ENCODE measurements at places on chromosomes 6 and 20. TPM values are rescaled to one million over a fixed set of nuclear protein-coding genes. Genes with fewer than 3 reads are reported as not detected.

The OPRM1 gene
- not detected for total RNA-seq

DNA sequence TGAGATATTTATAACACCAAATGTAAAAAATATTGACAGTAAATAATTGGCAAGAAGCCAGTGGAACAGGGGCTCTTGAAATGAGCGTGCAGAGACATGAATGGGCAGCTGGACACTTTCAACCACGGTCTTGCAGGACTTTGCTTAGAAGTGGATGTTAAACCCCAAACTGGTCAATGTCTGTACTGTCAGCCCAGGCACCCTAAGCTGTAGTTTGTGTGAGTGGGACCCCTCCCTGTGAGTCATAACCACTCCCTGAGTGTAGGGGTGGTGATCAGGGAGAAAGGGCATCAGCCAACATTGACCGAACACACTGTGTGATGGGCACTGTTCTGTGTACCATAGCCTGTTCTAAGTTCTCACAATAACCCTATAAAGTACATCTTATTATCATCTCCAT lies 108.6 kb downstream of the FIG4 start:
- DNase-seq = no peak

- no peak for DNase-seq
These were observed 62.2 kb upstream of the PLEKHG1 start for GRCh38 chr6:150537491-150537890.

GRCh38 chr6:155079985-155080452 lies 84.9 kb downstream of the TIAM2 start:
- no peak for DNase-seq

GRCh38 chr20:63349516-63349895 lies 11.6 kb downstream of the CHRNA4 start:
- DNase-seq = no peak

- DNase-seq = no peak
These were observed 195.5 kb downstream of the JARID2 start for GRCh38 chr6:15441215-15441868.

DNA sequence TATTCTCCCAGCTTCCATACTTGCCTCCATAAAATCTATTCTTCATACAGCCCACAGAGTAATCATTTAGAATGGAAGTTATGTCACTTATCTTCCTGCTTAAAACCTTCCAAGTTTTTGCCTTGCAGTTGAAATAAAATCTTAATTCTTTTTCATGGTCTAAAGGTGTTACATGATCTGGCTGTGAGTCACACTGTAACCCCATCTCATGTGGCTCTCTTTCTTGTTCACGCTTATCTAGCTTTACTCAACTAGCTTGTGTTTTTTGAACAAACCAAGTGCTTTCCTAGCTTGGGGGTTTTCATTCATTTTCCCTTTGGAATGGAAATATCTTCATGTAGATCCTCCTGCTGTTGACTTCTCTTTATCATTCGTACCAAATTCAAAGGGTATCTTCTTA lies 23.6 kb upstream of the THEMIS start:
- no peak for DNase-seq

The CLDN20 gene
- not detected for total RNA-seq

- DNase-seq = no peak
These were observed 327.6 kb upstream of the HTR1E start for GRCh38 chr6:86609549-86610388.

The ENPP1 gene
- total RNA-seq = 8.6 TPM

The LY6G6C gene
- total RNA-seq = not detected

GRCh38 chr20:63978319-63979228 lies 868 bp downstream of the SAMD10 start:
- no peak for DNase-seq

DNA sequence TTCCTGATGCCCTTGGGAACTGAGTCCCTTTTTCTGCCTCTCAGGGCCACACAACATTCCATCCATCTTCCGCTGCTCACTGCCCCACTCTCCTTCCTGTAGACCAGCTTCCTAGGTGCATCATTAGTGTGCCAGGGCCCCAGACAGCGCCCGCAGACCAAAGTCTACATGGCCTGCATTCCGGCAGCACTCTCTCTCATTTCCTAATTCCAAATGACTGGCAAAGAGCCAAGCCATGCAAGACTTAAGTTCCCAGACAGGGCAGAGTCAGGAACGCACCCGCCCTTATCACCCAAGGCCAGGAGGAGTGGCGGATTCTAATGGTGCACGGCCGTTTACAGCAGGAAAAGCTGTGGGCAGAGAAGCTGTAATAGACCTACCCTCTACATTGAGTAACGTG lies 159.8 kb upstream of the ARID1B start:
- DNase-seq = no peak

GRCh38 chr6:41522780-41523548 lies 23.2 kb upstream of the FOXP4 start:
- DNase-seq = no peak

The TAGAP gene
- total RNA-seq = not detected

The ELOVL4 gene
- total RNA-seq = 6.1 TPM

DNA sequence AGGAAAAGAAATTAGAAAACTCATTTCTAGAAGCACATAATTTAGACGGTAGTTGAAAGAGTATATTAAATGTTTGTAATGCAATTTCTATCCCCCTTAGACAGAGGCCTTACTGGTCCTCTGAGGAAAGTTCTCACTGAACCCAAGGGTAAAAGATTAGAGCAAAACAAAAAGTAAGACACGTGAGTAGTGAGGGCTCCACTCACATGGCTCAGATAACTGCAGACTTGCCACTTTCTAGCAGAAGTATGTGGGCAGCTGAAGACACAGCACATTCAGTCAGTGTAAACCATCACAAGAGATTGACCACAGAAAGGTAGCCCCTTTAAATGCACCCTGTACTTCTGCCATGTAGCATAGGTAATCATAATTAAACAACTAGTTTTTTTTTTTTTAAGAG lies 193.8 kb downstream of the BTBD9 start:
- no peak for DNase-seq

The STMND1 gene
- total RNA-seq = not detected

The DSP gene
- total RNA-seq = 471 TPM

The PLN gene
- total RNA-seq = not detected

The RAB22A gene
- total RNA-seq = 26.4 TPM

GRCh38 chr6:38169977-38170526 lies 350.5 kb downstream of the ZFAND3 start:
- DNase-seq = peak; percentile 88

- no peak for DNase-seq
These were observed 562.3 kb downstream of the DHX35 start for GRCh38 chr20:39524371-39524911.

GRCh38 chr6:73702444-73702843 lies 6.4 kb downstream of the CD109 start:
- no peak for DNase-seq

The GFRAL gene
- not detected for total RNA-seq

- DNase-seq = no peak
These were observed 5.9 kb downstream of the TP53INP2 start for GRCh38 chr20:34709831-34710567.

- DNase-seq = no peak
These were observed 26.0 kb downstream of the HDDC2 start for GRCh38 chr6:125275779-125276178.

GRCh38 chr6:136425793-136426192 lies 124.4 kb downstream of the MAP7 start:
- no peak for DNase-seq

All from chondrocyte (in vitro differentiated cells).